D341Med (cell line): ENCODE measurements at places on chromosomes 5 and 9.

DNA sequence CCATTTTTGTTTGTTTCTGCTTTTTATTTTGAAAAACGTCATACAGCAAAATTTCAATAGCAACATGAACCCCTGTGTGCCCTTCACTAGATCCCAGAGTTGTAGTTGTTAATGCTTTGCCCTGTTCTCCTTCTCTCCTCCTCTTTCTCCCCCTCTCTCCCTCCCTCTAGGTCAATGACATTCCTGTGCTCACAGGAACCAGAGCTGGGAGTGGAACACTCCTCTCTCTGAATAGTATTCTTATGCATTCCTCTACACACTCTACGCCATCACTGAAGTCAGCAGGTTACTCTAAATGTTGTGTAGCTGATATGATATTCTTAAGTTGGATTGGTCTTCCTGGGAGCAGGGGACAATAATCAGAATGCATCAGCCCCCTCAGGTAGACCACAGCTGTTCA is 243.4 kb downstream of the SYK start:
- no peak for DNase-seq

DNA sequence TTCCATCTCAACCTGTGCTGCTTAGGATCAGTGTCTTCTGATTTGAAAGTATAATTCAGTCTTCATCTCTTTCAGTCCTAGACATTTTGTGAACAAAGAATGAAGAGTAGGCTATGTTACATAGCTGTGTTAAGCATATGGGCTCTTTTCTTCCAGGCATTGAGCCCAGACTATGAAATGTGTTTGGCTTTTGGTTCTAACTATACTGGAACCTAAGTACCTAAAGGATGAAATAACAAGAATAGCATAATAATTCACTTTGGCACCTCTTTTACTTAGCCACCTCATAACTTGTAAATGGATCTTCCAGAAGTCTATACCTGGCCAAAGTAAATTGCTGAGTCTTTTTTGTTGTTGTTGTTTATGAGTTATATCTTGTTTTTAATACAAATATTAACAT is 71.4 kb downstream of the SLF1 start:
- no peak for DNase-seq

DNA sequence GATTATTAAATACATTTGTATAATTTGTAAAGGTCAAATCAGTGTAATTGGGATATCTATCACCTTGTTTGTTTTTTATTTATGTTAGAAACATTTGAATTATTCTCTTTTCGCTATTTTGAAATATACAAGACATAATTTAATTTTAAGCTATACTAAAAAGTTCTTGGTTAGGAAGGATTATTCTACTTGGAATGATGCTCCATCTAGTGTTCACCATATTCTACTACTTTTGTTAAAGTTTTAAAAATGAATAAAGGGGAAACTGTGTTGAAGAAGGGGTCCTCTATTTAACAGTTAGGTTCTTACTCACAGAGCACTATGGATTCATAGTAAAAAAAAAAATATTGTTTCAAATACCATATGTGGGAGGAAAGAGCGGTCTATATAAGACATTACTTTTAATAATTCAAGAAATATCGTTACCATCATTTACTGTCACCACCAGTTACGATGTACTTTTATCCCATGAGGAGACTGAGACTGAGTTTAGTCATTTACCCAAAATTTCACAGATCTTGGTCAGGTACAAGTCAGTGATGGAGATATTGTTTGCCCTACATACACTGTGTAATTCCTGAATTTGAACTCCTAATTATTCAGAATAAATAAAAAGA is 6.3 kb upstream of the STOM start:
- DNase-seq = no peak

DNA sequence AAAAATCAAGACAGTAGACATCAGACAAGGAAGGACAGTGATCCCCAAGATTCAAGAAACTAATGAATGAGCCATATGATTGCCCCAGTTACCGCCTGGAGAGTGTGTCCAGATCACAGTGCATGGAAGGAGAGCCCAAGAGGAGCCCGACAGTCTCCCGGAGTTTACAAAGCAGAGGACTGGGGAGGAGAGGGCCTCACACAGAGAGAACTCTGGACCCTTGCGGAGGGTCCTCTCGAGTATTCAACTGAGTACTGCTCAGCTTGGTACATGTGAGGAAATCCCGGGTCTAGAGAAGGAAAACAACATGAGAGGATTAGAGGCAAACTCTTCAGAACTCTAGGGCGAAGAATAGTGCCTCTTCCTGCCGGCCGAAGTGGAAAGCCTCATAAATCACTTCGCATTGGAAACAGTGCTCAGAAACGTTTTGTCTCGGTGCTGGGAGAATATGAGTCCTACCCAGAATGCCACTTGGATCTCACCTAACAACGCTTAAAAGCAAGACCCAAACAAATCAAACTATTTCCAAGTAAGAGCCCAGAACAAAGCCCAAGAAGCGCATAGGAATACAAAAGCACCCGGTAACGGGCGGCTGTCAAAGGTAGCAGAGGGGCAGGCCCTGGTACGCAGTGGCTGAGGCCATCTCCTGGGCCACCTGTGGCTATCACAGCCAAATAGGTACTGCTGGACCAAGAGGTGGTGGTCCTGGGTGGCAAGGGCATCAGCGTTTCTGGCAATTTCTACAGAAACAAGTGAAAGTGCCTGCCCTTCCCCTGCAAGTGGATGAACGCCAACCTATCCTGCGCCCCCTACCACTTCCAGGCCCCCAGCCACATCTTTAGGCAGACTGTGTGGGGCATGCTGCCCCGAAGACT is 36.0 kb downstream of the FAM78A start:
- no peak for DNase-seq

DNA sequence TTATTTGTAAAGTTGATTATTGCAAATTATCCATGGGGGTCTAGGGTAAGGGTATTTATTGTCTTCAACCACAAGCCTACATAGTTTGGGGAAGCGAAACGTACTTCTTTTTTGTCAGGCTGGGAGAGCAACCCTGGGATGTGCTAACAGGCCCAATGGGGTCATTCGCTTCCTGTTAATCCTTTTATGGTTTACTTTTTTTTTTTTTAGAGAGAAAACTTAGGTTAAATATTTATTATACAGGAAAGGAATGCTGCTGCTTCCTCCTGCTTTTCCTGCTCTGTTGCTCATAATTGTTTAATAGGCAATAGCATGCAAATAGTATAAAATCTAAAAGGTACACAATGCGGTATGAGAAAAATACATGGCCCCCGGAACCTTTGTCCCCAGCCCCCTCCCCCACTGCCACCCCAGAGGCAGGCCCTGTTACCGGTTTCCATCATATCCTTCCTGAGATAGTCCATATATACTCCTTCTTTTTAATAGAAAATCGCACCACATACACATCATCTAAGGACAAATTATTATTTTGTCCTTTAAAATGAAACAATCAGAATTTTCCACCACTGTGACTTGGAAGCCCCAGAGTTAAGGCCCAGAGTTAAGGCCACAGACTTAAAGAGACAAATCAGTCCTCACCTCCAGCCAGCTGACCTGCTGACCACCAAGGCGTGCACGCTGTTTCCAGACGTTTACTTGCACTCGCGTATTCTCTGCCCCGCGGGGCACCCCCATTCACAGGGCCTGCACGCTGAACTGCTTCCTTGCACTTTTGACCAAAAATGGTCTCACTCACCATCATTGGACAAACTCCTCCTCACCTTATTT is 83.9 kb downstream of the NDFIP1 start:
- no peak for DNase-seq

DNA sequence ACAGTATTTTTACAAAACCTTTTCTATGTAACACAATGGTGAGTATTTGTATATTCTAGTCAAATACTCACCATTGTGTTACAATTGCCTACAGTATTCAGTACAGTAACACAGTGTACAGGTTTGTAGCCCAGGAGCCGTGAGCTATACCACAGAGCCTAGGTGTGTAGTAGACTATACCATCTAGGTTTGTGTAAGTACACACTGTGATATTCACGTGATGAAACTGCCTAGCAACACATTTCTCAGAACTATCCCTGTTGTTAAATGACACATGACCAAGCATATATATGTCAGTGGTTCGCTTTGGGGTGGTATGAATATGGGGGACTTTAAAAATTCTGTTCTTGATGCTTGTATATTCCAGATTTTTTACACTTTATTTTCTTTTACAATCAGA is 21.3 kb downstream of the SH3PXD2B start:
- DNase-seq = no peak

- no peak for DNase-seq
These were observed 2.7 kb downstream of the OR13J1 start for GRCh38 chr9:35867538-35867937.

DNA sequence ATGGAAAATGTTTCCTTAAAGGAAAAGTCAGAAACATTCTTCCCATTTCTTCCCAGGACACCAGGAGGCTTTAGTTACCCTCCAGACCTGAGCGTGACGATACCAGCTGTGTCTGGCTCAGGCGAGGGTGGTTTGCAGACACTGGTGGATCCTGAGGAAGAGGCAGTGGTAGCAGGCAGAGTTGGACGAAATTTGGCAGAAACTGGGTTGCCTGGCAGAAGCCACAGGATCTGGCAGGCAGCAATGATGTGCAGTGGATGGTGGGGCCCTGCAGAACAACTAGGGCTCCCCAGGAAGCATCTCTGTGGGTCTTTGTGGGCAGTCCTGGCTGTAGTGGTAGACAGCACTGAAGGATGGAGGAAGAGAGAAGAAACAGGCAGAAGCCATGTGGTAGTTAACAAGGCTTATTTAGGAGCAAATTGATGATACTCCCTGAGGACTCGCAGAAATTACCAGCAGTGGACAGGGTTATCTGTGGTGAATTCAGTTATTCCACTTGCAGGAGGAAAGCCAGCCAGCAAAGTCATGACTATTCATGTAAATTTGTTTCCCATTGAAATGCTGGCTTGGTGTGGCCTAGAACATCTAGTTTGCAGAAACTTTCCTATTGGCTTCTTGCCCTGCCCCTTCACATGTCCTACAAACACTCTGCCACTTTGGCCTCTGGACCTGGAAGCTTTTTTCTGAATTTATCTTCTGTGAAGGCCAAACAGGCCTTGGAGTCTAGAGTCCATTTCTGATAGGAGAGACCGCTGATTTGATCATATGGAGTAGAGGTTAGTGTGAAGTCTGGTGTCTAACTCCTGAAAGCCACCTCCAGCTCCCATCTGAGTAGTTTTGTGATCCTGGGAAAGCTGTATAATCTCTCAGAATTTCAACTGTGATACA is 212.0 kb downstream of the DMRT2 start:
- DNase-seq = no peak

DNA sequence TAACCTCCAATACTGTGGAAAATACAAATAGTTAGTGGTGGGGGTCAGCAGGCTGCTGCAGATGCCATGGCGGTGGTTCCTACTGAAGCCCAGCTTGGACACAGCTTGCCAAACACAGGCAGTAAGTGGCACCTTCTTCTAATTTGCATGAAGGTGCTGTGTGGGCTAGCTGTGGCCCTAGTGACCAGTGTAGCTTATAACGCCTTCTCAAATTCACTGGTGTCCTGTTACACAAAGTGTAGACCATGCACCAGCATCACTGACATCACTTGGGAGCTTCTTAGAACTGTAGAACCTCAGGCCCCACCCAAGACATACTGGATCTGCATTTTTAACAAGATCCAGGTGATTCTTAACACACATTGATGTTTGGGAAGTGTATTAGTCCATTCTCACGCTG is 58.8 kb upstream of the TGFBR1 start:
- DNase-seq = no peak

GRCh38 chr5:169721771-169722170 is 84.7 kb downstream of the DOCK2 start:
- DNase-seq = no peak

- DNase-seq = peak; percentile 12
These were observed 200.2 kb downstream of the PLK2 start for GRCh38 chr5:58259685-58260152.

- no peak for DNase-seq
These were observed 128.4 kb downstream of the GRIA1 start for GRCh38 chr5:153618867-153619266.

- no peak for DNase-seq
These were observed 41.4 kb downstream of the SYK start for GRCh38 chr9:90842996-90843395.

GRCh38 chr9:109230277-109230676 is 63.2 kb upstream of the FRRS1L start:
- no peak for DNase-seq
